Cerebellar cortex (tissue), 1 donor: ENCODE measurements at places on chromosomes 12 and 14.
A peak's percentile ranks its signal among the peaks of the same experiment; 100 is the strongest.

- DNase-seq: no peak
These were observed 6.0 kb upstream of the PCNX1 start for GRCh38 chr14:70901269-70901668.

GRCh38 chr14:105255021-105255507, 6.7 kb downstream of the BTBD6 start:
- DNase-seq: no peak

- DNase-seq: peak; percentile 34
These were observed 26.6 kb upstream of the KLRB1 start for GRCh38 chr12:9634177-9634803.

- no peak for DNase-seq
These were observed 365.9 kb upstream of the NOVA1 start for GRCh38 chr14:26963711-26964110.

GRCh38 chr14:96270565-96271420, 14.8 kb downstream of the BDKRB1 start:
- DNase-seq: no peak

DNA sequence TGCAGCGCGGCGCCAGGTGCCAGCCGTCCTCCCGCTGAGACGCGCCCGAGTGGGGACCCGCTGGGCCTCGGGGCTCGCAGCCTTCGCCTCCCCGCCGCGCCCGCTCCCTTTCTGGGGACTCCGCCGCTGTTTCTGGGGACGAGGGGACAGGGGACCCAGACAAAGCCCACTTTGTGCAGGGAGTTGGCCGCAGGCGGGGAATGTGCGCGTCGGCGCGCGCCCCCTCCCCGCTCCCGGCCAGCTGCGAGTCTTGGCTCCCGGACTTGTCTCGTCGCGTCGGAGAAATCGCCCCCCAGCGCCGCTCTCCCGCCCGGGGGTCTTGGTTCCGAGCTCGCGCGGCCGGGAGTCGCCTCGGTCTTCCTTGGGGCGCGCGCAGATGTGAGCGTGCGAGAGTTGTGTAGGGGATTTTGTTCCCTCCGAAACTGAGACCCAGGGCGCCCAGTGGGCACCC, 717 bp downstream of the VASH1 start:
- no peak for DNase-seq

GRCh38 chr14:31337331-31337730, 83.0 kb downstream of the HEATR5A start:
- no peak for DNase-seq

DNA sequence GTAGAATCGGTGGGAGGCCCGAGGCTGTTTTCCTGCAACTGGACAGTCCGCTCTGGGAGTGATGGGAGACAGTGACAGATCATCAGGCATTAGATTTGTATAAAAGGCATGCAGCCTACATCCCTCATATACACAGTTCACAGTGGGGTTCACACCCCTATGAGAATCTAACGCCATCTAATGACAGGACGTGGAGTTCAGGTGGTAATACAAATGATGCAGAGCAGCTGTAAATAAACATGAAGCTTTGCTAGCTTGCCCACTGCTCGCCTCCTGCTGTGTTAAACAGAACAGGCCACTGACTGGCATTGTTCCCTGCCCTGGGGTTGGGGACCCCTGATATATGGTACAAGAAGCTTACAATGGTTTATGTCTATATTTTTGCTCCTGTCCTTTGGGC, 179.0 kb downstream of the LRFN5 start:
- DNase-seq: no peak

DNA sequence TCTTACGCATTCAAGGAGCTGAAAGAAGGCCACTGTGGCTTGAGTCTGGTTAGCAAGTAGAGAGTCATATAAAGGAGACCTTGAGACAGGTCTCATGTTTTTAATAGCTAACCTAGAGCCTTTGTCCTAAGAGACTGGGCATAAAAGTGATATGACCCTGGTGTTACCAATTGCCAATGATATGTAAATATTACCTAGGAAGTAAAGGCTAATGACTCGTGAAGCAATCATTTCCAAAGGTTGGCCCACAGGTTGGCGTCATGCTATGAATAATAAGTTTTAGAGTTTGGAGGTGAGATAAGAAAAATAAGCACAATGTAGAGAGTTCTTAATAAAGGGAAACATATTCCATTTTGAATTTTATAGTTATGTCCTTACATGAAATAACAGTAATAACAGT, 116.6 kb upstream of the PLEKHA5 start:
- DNase-seq: no peak
